ENCODE measurements at places on chromosomes 3 and 15.

DNA sequence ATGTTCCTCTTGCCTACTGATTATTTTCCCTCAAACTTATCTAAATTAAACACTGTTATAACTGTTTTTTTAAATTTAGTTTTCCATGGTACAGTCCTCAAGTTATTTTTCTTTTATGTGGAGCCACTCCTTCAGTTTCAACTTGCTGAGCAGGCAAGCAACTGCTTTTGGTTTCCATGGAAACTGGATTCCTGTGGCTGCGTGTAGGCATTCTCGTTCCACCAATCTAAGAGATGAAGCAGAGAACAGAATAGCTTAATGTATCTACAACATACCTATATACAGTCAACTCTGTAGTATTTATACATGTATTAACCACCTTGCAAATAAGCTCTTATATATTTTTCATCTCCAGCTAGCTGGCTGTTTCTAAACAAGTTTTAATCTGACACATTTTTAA, 25.8 kb upstream of the ANXA2 start:
- peak; percentile 38 for DNase-seq

DNA sequence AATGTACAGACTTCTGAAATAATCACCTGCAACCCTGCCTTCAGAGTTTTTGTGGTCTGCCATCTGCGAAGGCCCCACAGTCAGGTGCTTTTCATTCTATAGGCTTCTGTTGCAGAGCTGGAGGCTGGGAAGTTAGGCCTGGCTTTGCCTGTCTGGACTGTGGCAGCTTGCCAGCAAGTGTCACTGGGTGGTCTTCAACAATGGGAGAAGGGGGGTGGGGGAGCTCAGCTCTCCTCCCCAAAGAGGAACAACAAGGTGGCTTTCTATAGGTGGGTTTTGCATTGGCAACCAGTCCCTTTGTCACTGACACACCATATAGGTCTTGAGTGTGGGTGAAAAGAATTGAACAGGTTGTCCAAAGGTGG, 7.3 kb downstream of the BOC start:
- no peak for DNase-seq

GRCh38 chr3:129001806-129002572, 885 bp downstream of the EFCC1 start:
- DNase-seq: peak; percentile 38

DNA sequence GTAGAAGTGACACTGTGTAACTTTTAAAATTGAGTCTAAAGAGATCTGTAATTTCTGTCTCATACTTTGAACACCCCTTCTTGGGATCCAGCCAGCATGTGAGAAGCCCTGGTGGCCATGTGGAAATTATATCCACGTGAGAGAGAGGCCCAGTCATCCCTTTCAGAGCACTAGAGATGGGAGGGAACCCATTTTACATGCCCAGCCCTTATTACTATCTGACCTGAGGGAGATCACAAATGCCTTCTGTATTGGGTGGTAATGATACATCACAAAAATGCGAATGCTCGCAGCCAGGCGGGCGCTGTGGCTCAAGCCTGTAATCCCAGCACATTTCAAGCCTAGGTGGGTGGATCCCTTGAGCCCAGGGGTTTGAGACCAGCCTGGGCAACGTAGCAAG, 27.3 kb upstream of the TRAK1 start:
- no peak for DNase-seq

GRCh38 chr3:97899331-97899730, 72.9 kb downstream of the RIOX2 start:
- DNase-seq: no peak

Measured in suppressor macrophage treated with lipopolysaccharide for 1 hour (primary cell).